ENCODE measurements at places on chromosomes 3 and 15.

GRCh38 chr3:17322106-17322793, 420.2 kb downstream of the TBC1D5 start:
- H3K27me3 ChIP-seq = no peaks in the 10 kb centered on the region
- no peaks in the 10 kb centered on the region for H3K4me1 ChIP-seq
- H3K36me3 ChIP-seq = no peaks in the 10 kb centered on the region

GRCh38 chr3:117118604-117119003, 409.0 kb downstream of the TUSC7 start:
- no peak overlapping the region for H3K27ac ChIP-seq
- H3K4me1 ChIP-seq = no peaks in the 10 kb centered on the region
- no peaks in the 10 kb centered on the region for H3K36me3 ChIP-seq
- peak; percentile 7 for DNase-seq
- no peak overlapping the region for H3K4me3 ChIP-seq

GRCh38 chr3:10869460-10869859, 53.4 kb downstream of the SLC6A11 start:
- no peak overlapping the region for H3K4me3 ChIP-seq
- no peak for DNase-seq
- H3K27ac ChIP-seq = no peak overlapping the region
- H3K4me1 ChIP-seq = no peaks in the 10 kb centered on the region
- H3K27me3 ChIP-seq = peaks cover 3% of the 10 kb centered on the region

DNA sequence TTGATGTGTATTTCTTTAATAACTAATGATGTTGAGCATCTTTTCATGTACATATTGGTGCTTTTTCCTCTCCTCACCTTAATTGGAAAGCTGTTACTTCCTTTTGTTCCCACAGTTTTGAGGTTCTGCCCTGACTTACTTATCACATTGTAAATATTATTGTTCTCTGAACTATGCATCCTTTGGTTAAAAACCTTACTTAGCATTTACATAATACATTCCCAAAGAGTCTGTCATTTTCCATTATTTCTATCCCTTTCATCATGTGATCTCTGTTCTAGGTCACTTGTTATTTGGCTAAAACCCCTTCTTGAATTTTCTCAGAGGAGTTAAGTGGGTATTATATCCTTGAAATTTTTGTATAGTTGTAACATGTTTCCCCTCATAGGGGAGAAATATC, 33.0 kb downstream of the SLC12A6 start:
- H3K27me3 ChIP-seq = no peaks in the 10 kb centered on the region
- H3K36me3 ChIP-seq = no peaks in the 10 kb centered on the region
- peak overlapping the region; percentile 32 for H3K27ac ChIP-seq
- DNase-seq = peak; percentile 79

DNA sequence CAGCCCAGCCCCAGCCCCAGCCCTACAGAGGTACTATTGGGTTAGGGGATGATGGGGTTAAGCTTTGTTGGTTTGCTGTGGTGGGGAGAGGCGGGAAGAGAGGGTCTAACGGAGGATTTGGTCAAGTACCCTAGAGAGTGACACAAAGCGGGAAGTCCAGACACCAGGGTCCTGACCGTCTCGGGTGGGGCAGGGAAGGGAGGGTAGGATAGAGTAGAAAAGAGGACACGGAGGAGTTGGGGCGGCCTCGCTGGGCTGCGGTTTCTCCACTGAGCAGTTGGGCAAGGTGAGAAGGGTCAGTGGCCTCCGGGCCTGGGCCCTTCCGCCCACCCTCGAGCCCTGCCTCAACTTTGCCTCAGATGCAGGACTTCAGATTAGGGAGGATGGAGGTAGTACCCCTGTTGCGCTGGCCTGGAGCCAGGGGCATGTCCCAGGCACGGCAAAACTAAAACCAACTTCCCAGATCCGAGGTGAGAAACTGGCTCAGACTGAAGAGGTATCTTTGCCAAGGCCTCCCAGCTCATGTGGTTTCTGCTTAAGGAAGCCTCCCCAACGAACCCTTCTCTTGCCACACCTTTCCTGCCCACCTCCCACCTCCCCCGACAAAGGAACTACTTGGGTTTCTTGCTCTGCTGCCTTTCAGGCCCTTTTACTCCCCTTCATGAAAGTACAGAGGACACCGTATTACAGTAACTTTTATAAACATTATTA, 551 bp downstream of the PML start:
- peaks cover 9% of the 10 kb centered on the region for H3K36me3 ChIP-seq
- H3K27ac ChIP-seq = peak overlapping the region; percentile 67
- DNase-seq = no peak
- peaks cover 30% of the 10 kb centered on the region for H3K4me1 ChIP-seq
- peak overlapping the region; percentile 90 for H3K4me3 ChIP-seq
